ENCODE measurements at places on chromosomes 7 and 10.

DNA sequence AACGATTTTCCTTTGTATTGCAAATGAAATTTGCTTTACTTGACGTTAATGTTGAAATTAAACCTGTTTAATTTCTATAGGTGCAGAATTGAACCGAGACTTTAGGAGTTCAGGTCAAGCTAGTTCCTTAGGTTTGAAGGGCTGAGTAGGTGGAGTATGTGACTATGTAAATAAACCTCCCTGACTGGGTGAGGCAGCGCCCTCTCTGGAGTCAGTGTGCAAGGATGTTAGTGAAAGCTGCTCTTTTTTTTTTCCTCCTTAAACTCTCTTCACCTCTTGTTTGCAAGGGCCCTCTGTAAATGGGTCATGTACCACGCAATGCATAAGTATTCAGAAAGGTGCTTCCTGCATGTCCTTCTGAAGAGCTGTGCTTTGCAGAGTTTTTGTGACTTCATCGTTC is 33.8 kb downstream of the GALNT17 start:
- DNase-seq = no peak

DNA sequence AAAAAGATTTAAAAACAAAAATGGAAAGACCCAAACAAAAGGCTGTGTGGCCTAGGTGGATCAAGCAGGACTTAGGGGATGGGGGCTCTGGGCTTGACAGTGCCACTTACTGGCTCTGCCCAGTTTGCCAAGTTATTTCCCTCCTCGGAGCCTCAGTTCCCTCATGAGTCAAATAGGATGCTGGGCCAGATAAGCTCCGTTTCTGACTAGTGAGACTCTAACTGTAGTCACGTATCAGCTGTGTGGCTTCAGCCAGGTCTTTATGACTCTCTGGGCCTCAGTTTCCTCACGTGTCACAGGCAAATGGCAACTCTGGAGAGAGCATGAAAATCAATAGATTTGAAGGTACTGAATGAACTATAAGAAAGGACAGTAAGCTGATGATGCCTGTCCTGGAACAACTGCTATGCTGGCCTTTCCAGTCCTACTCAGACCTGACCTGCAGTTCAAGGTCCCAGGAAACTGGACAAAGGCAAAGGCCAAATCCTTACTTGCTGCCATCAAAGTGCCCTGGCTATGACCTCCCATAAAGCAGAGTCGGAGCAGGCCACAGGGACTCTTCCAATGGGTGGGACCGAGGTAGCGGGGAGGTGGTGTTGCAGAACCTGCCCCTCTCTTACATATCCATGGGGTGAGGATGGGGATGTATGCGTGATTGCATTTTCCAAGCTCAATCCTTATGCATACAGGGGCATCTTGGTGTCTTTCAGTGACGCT is 27.0 kb downstream of the FAM53B start:
- DNase-seq = no peak

DNA sequence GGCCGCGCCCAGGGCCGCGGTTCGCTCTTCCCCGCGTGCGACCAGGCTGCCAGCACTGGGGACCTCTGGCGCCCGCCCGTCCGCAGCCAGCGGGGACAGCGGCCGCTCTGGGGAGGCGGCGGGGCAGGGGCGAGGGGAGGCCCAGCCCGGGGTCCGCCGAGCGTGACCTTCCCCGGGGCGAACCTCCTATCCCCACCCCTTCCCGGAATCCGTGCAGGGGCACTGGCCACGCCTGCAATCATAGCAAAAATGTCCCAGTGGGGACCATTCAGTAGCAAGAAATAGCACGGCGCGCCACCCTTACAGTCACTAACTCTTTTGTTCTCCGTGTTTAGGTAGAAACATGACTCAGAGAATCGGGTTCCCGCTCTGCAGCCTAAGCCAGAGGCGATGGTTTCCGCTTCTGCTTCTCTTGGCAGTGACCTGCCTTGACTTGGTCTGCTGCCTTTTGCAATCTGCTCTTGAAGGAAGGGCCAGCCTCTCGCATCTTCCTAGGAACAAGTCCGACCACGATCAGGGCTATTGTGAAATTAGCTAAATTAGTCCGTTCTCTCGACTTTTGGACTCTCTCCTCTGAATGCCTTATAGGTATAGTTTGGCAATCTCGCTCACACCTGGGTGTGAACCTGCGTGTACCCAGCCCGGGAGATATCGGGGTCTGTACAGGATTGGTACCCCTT is 79.3 kb upstream of the ACBD5 start:
- no peak for DNase-seq

DNA sequence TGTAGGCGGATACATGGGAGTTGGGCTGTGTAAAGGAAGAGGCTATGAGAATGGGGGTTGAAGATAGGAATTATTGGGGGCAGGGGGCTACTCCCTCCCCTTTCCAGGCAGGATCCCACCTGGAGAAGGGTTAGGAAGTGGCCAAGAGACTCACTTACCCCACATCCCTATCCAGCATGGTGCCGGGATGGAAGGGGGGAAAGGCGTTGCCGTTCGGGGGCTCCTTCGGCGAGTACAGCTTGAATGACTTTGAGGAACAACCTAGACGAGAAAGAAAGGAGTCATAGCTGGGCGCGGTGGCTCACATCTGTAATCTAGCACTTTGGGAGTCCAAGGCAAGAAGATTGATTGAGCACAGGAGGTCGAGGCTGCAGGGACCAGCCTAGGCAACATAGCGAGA is 8.9 kb downstream of the LDB1 start:
- DNase-seq = no peak

- peak; percentile 85 for DNase-seq
Observed at GRCh38 chr7:47763063-47763974, 181.4 kb upstream of the TNS3 start.

GRCh38 chr10:105774351-105774750 is 1133.3 kb downstream of the SORCS3 start:
- no peak for DNase-seq

GRCh38 chr7:98921608-98922372 is 43.5 kb downstream of the TRRAP start:
- DNase-seq = no peak

GRCh38 chr10:69222157-69223027 is 2.3 kb downstream of the HKDC1 start:
- peak; percentile 5 for DNase-seq

DNA sequence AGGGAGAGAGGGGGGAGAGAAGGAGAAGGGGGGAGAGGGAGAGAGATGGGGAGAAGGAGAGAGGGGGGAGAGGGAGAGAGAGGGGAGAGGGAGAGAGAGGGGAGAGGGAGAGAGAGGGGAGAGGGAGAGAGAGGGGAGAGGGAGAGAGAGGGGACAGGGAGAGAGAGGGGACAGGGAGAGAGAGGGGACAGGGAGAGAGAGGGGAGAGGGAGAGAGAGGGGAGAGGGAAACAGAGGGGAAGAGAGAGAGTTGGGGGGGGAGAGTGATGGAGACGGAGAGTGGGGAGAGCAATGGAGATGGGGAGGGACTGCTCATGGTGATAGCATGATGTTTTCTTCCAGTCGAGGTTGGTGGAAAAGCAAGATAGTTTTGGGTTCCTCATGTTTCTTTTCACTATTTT is 172.4 kb downstream of the DNAJB6 start:
- no peak for DNase-seq

- DNase-seq = peak; percentile 65
Observed at GRCh38 chr7:98802088-98802780, 67.6 kb downstream of the TMEM130 start.

GRCh38 chr10:86655173-86655540 is 810 bp downstream of the OPN4 start:
- DNase-seq = no peak

- no peak for DNase-seq
Observed at GRCh38 chr7:41169317-41169716, 533.6 kb downstream of the INHBA start.

GRCh38 chr10:132336919-132337407 is 5.0 kb downstream of the LRRC27 start:
- DNase-seq = no peak

DNA sequence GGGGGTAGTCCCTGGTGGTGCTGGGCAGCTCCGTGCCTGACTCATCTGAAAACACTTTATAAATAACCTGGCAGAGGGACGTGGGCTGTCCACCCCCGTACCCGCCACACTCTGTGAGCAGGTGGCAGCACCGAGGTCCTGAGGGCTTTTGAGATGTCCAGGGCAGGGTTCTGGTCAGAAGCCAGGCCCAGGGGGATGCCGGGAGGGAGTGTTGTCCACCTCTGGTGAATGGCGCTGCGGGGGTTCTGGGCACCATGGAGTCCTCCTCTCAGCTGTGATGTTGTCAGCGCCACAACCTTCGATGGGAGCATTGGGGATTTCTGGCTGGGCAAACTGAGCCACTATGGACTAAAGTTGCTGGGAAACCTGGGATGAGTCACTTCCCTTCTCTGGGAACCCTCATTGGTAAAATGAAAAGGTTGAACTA is 27.4 kb upstream of the GOLGA7B start:
- no peak for DNase-seq

DNA sequence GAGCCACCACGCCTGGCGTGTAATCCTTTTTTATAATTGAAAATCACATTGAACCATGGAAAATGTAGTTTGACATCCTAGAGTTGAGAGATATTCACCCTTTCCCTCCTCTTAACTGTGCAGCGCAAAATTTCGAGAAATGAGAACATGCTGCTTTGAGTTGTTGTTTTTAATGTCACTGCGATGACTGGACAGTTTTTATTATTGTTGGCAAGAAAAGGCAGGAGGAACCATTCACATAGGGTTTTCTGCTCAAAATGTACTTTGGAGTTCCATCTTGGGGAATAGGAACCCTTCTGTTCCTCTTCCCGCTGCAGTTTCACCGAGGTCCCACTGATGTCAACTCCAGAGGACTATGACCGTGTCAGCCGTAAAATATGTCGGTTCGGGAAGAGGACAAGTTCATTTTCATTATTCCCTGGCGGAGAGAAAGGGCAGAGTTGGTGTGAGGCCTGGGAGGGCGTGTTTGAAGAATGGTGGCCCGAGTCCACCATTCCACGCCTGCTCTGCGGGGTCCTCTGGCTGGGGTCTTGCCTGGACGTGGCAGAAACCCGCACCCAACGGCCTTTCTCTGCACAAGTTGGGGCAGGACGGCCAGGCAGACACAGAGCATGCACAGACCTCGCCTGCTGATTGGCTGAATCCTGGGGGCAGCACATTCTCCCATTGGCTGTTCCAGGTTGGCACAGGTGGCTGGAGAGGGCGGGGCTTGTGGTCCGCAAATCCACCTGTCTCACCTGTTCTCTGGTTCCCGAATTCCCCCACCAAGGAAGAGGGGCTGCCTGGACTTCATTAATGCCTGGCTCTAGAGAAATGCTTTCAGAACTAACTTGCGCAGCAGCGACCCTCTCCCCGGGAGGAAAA is 105.1 kb upstream of the TCF7L2 start:
- DNase-seq = no peak

GRCh38 chr7:104857458-104858425 is 156.3 kb upstream of the KMT2E start:
- no peak for DNase-seq

- DNase-seq = no peak
Observed at GRCh38 chr10:32981760-32982159, 23.7 kb upstream of the ITGB1 start.

- no peak for DNase-seq
Observed at GRCh38 chr10:19683356-19683755, 132.9 kb upstream of the PLXDC2 start.

- no peak for DNase-seq
Observed at GRCh38 chr7:25408012-25408687, 179.9 kb upstream of the NPVF start.

- DNase-seq = no peak
Observed at GRCh38 chr7:15784694-15785030, 98.2 kb upstream of the MEOX2 start.

- no peak for DNase-seq
Observed at GRCh38 chr10:53771701-53772100, 999.1 kb upstream of the MBL2 start.

DNA sequence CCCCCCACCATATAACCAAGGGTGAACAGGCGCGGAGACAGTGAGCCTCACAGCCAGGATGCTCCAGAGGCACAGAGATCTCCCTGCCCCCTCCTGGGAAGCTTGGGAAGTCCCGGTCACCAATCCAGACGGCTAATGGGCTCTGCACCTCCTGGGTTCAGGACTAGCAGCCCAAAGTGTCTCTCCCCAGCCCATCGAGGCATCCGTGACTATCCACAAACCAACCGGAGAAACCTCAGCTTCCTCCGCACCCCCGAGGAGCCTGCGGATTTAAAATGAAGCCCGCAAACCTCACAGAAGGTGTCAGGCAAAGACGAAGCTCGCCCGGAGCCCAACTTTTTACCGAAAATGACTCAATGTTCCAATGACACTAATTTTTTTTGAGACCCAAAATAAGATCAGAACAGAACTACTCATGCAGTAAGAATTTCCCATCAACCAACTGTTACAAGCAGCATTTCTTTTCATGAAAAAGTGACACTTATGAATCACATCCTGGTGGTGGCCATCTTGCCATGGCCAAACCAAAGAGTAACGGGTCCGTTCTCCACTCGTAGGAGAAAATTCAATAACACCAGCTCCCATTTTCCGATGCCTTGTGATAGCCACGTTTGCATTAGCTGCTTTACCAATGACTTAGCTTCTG is 6.0 kb downstream of the PDGFA start:
- DNase-seq = no peak

GRCh38 chr10:29807163-29807806 is 172.5 kb upstream of the SVIL start:
- DNase-seq = no peak

DNA sequence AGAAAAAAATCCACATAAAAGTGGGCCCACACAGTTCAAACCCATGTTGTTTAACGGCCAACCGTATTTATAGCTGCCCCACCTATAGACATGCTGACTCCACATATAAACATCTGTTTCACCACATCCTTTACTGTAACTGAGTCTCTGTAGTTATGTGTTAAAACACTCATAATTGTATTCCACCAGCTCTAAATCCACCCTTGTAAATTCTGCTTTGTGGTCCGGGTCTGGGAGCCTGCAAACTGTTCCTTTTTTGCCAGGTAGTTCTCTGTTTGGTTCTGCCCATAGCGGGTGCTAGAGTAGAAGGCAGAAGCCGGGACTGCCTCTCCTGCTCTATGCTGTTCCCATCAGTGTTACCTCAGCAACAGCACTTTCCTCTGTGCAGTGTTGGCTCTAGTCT is 20.2 kb upstream of the FHIP2A start:
- no peak for DNase-seq

DNA sequence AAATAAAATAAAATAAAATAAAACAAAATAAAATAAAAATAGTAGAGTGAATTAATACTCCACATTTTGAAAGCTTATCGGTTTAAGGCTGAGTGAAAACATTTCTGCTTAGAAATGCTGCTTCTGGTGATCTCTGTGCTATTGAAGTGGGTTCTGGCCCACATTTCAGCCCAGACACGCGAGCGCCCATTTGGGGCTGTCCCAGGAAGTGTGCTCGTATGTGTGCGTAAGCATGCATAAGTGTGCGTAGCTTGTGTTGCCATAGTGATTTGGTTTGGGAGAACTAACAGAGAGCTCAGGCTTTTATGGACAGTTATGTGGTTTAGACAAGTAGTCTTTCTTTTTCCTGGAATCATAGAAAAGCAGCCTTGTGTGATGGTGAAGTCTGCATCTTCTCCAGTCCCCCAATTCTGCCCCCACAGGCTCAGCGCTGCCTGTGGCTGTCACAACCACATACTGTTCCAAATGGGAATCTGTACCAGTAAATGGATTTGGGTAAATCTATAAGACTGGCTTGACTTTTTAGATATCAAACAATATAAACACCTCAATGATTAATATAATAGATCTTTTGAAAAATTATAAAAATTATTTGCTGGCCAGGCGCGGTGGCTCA is 29.8 kb upstream of the PURB start:
- DNase-seq = no peak

All from NCI-H774 (cell line).